ENCODE measurements at places on chromosomes 2 and 18.

DNA sequence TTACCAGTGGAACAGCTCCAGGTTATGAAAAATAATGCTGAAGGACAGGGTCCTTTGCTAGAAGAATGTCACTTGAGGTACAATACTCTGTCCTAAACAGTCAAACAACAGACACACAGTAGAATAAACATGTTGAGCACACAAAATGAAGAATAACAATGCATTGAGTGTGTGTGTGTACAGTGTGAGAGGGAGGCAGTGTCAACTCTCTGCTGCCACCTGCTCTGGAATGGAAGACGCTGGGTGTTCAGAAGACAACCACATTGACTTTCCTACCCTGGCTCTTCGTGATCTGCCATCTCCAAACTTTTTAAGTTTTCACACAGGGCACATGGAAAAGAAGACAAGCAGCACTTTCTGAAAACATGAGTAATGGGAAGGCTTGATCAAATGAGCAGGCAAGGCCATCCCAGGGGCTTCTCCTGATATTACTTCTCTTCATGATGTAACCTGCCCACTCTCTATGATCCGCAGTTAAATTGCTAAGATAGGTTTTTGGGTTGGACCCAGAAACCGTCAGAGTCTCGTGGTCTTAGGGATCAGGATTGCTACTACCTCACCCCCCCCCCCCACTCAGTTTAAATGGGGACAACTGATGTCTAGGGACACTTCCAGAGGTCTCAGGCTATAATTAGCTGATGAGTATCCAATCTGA, 533.2 kb upstream of the TNP1 start:
- no peak for DNase-seq

DNA sequence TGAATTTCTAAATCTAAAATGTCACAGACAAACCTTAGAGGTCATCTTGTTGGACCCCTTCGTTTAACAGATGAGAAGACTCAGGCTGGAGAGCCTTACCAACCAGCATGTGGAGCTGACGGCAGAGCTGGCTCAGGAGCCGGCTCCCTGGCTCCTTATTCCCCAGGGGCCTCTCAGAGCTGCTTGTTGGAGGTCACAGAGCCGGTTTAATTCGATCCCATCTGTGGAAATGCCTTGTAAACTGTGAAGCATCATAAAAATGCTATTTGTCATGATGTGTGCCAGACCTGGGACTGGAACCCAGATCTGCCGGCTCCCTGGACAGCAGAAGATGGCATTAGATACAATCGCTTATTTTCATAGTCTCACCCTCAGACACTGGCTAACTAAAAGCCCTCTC, 8.2 kb upstream of the CIB4 start:
- no peak for DNase-seq

GRCh38 chr2:236794176-236794957, 224.7 kb downstream of the ACKR3 start:
- DNase-seq, result no peak

GRCh38 chr2:133530645-133531044, 37.6 kb downstream of the NCKAP5 start:
- no peak for DNase-seq

DNA sequence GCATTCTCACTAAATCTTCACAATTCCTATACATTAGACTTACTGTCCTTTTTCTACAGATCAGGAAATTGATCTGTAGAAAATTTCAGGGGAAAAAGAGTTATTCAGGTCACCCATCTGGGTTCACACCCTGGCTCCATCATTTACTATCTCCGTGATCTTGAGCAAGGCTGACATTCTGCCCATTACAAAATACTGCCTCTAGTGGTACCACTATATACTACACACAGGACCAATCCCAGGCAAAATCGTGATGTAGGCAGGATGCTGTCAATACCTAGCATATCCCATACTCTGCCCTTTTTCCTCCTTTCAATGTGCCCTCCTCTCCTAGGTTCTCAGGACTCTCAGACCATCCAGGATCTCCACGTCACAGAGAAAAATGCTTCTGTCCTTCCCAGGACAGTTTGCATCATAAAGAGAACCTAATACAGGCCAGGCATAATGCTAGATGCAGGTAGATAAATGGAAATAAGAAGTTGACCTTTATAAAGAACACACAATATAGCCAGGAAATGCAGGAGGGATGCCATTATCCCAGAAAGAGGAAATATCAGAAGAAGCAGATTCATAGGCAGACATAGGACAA, 101.9 kb downstream of the CDH20 start:
- no peak for DNase-seq

- DNase-seq, result no peak
These were observed 113.2 kb downstream of the TSN start for GRCh38 chr2:121868652-121869051.

DNA sequence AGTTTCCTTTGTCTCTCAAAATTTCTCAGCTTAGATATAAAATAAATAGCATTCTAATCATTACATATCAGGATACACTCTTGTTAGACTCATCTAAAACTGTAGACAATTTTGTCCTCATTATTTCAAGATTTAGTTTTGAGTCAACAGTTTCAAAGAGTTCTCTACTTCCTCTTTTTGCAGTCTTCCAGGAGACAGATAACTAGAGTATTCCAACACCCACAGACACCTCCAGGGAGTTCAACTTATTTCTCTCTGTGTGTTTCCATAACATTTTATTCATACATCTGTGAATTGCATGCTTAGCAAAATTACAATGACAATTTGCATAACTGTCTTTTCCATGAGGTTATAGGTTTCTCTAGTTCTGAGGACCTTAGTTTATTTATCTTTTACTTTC, 166.6 kb upstream of the HNMT start:
- DNase-seq, result no peak

DNA sequence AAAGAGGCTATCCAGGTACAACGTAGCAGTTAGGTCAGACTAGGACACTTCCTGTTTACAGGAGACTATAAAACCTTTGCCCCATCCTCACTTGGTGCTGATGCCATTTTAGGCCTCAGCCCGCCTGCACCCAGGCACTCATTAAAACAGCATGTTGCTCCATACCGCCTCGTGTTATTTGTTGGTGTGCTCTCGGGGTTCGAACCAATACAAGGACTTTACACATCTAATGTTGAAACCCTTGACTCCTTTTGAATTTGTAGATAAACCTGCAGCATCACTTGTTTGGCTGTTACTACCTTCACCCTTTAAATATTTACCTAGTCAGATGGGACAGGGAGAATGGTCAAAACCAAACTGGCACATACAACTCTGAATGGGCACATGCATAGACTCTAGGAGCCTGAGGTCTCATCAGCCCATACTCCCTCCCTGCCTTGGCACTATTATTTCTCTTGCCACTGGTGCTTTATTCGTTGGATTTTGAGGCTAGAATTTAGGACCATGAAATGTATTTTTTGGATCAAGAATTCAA, 40.9 kb upstream of the CHST9 start:
- DNase-seq, result no peak

- no peak for DNase-seq
These were observed 262.2 kb downstream of the HDAC4 start for GRCh38 chr2:239138610-239139009.

- DNase-seq, result peak; percentile 59
These were observed 4.8 kb upstream of the IGFBP5 start for GRCh38 chr2:216700088-216700567.

DNA sequence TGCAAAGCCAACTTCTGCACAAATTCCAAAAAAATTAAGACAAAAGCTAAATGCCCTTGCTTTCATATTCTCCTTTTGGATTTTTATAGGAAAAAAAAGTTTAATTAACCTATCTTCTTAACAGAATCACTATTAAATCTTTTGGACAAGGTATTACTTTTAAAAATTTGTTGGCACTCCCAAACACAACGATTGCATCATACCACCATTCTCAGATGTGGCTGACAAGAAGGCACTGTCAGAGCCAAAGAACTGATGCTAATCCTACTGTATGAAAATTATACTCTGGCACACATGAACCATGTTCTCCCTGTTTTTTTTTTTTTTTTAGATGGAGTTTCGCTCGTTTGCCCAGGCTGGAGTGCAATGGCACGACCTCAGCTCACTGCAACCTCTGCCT, 58.4 kb downstream of the NOL10 start:
- DNase-seq, result no peak

- DNase-seq, result no peak
These were observed 93.0 kb upstream of the SLC39A10 start for GRCh38 chr2:195563857-195564512.

DNA sequence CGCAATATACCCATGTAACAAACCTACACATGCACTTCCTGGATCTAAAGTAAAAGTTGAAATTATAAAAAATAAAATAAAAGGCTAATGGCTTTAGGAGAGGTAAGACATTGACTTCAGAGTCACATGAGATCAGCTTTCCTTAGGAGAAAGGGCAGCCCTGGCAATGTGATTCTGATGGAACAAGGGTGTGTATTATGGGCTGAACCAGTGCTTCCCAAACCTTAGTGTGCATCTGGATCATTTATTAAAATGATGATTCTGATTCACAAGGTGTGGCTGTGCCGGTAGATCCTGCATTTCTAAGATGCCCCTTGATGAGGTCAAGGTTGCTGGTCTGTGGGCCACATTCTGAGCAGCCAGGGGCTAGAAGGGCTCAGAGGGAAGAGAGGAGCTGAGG, 42.6 kb downstream of the LAMA3 start:
- no peak for DNase-seq

DNA sequence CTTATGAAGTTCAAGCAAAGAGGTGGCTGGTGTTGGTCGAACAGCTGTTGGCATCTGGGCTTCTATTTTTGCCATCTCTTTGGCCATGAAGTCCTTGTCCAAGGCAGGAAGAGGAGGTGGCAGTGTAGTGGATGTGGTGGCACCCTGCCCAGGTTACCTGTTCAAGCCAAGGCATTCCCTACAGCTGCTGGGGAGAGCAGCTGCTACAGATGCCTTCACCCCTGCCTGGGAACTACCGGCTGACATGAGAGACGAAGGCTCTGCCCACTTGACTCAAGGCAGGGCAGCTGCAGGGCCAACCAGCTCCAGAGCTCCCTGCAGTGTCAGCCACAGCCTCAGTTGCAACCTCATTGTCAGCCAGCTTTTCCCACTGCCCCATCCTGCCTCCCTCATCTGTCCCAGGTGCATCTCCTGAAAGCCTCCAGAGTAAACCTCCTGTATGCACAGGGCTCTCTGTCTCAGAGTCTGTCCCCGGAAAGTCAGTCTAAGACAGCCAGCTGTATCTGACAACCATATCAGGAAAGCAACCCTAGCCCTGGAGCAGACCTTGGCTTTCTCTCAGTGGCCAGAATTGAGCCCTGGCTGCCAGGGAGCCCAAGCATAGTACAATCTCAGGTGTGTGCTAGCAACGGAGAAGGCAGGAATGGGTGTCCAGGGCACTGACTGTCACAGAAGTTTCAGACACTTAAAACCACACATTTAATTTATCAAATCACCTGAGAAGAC, 115.9 kb downstream of the RPIA start:
- no peak for DNase-seq

GRCh38 chr2:71498261-71498701, 44.9 kb downstream of the DYSF start:
- DNase-seq, result no peak

DNA sequence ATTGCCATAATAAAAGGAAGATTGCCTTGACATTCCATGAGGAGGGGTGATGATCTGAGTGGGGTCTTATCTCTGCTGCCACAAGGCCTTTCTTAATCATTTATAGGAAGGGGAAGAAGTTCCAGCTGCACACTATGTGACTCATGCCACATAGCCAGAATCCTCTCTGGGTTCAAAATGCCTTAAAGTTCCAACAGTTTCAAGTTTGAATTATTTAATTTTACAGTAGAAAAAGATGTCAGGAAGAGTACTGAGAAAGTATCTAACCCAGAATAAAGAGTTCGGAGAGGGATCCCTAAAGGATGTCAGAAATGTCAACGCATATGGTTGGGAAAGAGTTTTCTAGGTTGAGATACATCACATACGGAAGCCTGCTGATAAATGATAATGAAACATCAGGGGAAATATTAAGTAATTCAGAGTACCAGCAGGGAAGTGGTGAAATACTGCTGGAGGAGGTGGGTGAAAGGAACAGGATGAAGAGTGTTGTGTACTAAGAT, 999.9 kb downstream of the TSN start:
- no peak for DNase-seq

DNA sequence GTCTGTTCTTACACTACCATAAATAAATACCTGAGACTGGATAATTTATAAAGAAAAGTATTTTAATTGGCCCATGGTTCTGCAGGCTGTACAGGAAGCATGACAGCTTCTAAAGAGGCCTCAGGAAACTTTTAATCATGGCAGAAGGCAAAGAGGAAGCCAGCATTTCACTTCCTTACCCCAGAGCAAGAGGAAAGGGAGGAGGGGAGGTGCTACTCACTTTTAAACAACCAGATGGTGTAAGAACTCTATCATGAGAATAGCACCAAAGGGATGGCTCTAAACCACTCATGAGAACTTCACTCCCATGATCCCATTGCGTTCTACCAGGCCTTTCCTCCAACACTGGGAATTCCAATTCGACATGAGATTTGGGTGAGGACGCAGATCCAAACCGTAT, 344.4 kb upstream of the SLC39A10 start:
- DNase-seq, result no peak

- no peak for DNase-seq
These were observed 214.1 kb downstream of the AGPS start for GRCh38 chr2:177606636-177607035.

Measured in left hindlimb (tissue), 1 donor.